ENCODE measurements at places on chromosomes 12 and 14. TPM values are rescaled to one million over a fixed set of nuclear protein-coding genes. Genes with fewer than 3 reads are reported as not detected.

The STAC3 gene
- 12.3 TPM for polyA plus RNA-seq

The ERP27 gene
- polyA plus RNA-seq: 4.4 TPM

The MORN3 gene
- 4.9 TPM for polyA plus RNA-seq

The NDUFA9 gene
- polyA plus RNA-seq: 56.6 TPM

The SMCO2 gene
- 2.6 TPM for polyA plus RNA-seq

The SLC38A6 gene
- 27.0 TPM for polyA plus RNA-seq

The CLEC1B gene
- polyA plus RNA-seq: 0.48 TPM

The NUP107 gene
- 33.8 TPM for polyA plus RNA-seq

The MAP3K12 gene
- 16.3 TPM for polyA plus RNA-seq

The DBX2 gene
- not detected for polyA plus RNA-seq

The PRB2 gene
- 0.94 TPM for polyA plus RNA-seq

The LMO3 gene
- polyA plus RNA-seq: 61.9 TPM

The CAPZA3 gene
- 0.05 TPM for polyA plus RNA-seq

The TMBIM6 gene
- 161 TPM for polyA plus RNA-seq

The KLRD1 gene
- 2.6 TPM for polyA plus RNA-seq

The CLEC9A gene
- polyA plus RNA-seq: 12.6 TPM

The CINP gene
- polyA plus RNA-seq: 33.4 TPM

The KRT75 gene
- polyA plus RNA-seq: 6.8 TPM

The B4GALNT3 gene
- 6.3 TPM for polyA plus RNA-seq

The TAS2R46 gene
- 0.05 TPM for polyA plus RNA-seq
